ENCODE measurements at places on chromosomes 2 and 18. TPM values are rescaled to one million over a fixed set of nuclear protein-coding genes. Genes with fewer than 3 reads are reported as not detected.
A peak's percentile ranks its signal among the peaks of the same experiment; 100 is the strongest.

TM4SF20 gene
- total RNA-seq = not detected

G6PC2 gene
- total RNA-seq = not detected

GRCh38 chr2:74053959-74054715 lies 69.4 kb downstream of the TET3 start:
- peak; percentile 62 for DNase-seq

- DNase-seq = no peak
These were observed 234.7 kb downstream of the LTBP1 start for GRCh38 chr2:33181466-33181865.

- DNase-seq = no peak
These were observed 15.9 kb downstream of the KLHL41 start for GRCh38 chr2:169525434-169525833.

DNA sequence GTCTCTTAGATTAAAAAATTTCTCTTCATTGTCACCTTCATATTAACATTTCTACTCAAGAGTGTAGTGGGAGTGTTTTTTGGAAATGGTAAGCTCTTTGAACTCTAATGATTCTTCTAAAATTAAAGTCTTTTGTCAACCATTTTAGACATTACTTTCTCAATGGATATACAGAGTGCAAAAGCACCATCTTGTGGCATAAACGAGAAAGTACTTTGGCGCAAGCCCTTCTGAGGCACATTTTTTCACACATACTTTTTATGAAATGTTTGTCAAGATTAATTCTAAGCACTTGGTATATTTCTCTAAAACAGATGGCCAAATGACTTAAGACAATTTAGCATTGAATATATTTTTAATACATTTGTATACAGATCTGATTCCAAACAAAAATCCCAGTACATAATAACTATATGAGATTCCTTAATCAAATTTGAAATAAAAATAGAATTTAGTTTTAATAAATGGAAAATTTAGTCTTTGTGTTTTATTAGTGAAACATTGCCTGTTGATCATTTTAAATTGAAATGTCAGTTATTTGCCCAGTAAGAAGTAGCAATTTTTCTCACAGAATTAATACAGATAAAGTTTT lies 63.3 kb upstream of the GALNT5 start:
- DNase-seq = peak; percentile 81
